Stimulated activated CD4-positive, alpha-beta T cell treated with anti-CD3 and anti-CD28 coated beads, Interleukin-2, amount 100 ng/mL, for 48 hours (primary cell): ENCODE measurements at places on chromosomes 13 and 19.

DNA sequence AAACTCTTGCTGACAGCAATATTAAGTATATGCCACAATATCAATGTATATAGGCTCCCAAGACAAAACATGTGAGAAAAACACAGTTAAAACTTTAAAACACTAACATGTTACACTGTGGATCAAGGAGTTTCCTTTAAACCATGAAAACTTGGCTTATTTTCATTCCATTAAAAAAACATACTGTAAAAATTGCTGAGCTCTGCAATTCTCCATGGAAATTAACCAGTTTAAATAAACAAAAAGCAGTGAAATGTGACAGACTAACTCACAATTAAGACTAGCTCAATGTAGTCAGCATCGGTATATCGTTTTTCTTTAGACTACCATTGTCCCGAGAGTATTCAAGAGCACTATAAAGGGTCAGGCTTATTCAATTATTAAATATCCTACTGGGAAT, 930.5 kb upstream of the SLITRK1 start:
- no peak for DNase-seq

DNA sequence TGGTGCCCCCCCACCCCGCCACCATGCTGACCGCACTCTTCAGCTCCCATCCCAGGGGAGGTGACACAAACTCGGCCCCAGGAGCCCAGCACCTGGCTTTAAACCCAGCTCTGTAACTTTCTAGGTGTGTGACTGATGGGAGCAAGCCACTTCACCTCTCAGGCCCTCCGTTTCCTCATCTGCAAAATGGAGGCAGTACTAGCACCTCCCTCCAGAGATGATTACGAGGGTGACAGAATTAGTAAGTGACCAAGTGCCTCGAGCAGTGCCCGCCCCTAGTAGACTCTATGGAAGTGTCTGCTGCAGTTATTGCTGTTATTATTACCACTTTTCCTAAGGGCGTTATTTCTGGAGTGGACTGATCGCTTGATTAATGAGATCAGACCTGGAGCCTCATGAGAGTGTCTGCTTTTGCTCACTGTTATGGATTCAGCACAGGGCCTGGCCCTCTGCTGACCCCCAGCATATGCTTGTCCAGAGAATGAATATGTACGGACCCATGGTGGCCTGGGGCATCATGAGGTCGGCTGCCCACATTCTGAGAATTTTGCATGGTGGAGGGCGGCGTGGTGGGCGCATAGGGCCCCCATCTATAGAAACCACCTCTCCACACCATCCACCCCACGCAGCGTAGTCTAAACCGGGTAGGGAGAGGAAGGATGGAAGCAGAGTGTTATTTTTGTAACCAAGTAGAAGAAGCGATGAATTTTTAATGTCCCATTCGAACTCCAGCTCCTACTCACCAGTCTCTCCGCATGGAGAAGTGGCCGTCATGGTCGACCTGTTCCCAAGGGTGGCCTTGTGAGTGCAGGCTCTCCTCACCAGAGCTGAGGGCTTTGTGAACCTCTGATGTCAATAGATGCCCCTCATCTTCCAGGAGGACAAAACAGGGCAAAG, 48.2 kb downstream of the CAPN12 start:
- no peak for DNase-seq

DNA sequence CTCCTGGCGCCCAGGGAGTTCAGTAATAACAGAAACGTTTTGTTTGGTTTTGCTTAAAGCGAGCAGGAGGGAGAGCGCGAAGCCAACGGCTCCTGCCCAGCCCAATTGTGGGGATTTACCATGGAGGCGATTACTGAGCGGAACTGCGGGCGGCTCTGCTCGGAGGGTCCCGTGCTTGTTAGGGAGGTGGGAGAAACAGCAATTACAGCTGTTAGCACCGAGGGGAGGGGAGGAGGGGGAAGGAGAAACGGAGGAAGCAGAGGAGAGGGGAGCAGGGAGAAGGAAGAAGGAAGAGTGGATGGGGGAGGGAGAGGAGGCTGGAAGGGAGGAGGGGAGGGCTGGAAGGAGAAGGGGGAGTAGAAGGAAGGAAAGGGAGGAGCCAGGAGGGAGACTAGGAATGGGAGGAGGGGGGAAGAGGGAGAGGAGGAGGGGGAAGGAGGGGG, 7.7 kb upstream of the ONECUT3 start:
- DNase-seq = no peak

DNA sequence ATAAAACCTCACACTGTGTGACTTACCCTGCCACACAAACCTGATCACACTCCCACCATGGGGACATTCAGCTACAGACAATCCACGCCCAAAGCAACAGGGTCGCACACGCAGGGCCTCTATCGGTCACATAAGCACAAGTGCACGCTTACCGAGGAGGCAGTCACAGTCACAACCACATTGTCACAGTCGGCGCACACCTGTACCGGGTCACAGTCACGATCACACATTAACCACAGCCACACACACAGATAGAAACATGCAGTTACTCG, 579 bp downstream of the ZNF566 start:
- no peak for DNase-seq

DNA sequence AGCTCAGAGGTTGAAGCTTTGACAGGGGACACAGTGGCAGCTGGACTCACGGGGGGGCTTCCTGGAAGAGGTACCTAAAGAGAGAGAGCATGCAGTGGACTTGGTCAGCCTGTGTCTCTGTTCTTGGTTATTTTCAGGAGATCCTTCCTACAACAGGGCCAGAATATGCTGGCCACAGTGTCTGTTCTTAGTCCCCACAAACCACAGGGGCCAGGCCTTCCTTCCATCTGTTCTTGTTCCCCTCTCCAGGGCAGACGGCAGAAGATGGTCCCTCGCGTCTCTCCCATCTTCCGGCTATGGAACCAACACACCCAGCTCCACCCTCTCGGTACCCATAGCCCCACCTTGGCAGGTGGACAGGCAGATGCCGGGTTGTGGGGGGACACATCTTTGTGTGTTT, 24.8 kb downstream of the MAST3 start:
- DNase-seq = no peak

DNA sequence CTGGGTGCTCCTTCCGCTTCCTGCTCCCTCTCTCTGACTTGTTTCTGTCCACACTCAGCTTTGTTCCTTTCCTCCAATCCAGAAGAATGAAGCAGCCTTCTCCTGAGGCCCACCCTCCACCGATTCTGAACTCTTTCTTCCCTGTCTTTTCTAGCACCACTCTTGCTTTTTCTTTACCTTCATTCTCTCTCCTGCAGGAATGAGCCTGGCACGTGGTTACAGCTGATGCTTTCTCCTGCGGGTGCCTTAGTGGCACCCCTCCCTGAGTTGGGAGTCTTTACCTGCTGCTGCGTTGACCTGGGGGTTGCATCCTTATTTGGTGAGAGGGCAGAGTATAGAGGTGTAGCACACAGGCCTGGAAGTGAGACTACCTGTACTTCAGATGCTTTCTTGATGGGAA, 6.2 kb downstream of the UBAC2 start:
- DNase-seq = no peak

DNA sequence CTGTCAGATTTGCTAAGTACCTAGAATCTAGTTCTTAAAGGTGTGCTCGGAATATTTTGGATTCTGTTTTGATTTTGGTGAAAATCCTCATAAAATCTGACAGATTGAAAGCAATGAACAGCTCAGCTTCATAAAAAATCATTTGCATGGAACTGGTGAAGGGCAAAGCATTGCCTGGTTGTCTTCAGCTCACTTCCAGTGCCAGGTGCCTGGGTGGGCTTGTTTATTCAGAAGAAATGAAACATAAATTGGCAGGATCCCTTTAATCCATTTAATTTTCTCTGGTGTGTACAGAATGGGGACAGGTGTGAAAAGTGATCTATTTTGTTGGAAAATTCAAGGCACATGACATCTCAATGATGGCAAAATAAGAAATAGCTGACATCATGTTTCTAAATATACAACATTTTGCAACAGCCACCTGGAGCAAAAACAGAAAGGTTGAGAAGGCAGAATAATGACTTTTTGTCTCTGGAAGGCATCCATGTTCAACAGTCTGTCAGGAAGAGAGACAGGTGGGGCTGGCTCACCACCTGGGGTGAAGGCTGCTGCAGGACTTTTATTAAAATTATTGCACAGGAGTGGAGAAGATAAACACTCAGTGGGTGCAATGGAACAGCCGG, 52.2 kb downstream of the RFC3 start:
- DNase-seq = no peak

GRCh38 chr19:40241809-40242384, 15.4 kb upstream of the CCNP start:
- no peak for DNase-seq

GRCh38 chr19:18633321-18633720, 3.5 kb upstream of the KLHL26 start:
- no peak for DNase-seq

GRCh38 chr13:106570299-106570852, 2.4 kb upstream of the ARGLU1 start:
- peak; percentile 45 for DNase-seq

DNA sequence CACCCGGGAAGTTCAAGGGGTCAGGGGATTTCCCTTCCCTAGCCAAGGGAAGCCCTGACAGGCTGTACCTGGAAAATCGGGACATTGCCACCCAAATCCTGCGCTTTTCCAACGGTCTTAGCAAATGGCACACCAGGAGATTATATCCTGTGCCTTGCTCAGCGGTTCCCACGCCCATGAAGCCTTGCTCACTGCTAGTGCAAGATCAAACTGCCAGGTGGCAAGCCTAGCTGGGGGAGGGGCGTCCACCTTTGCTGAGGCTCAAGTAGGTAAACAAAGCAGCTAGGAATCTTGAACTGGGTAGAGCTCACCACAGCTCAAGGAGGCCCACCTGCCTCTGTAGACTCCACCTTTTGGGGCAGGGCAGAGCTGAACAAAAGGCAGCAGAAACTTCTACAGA, 1794.5 kb downstream of the PCDH9 start:
- DNase-seq = no peak

DNA sequence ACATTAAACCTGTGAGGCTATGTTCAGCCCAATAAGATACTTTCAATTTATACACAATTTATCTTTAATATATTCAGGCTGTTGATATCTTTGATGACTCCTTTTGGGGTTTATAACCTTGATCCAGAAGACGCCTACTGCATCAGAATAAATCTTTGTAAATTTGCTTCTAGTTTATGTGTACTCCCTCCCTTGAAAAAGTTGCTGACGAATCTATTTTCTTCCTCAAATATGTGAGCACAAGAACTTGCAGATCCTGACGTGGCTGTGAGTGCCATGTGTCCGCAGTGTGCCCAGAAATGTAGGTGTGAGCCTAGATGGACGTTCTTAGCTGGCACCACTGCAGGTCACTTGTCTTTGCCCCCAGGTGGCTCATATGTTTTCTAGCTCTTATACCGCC, 60.6 kb upstream of the TPP2 start:
- DNase-seq = no peak

GRCh38 chr13:46668302-46668720, 115.3 kb downstream of the LRCH1 start:
- DNase-seq = no peak
